Putamen (tissue), 1 donor: ENCODE measurements at places on chromosomes 3 and 15.

DNA sequence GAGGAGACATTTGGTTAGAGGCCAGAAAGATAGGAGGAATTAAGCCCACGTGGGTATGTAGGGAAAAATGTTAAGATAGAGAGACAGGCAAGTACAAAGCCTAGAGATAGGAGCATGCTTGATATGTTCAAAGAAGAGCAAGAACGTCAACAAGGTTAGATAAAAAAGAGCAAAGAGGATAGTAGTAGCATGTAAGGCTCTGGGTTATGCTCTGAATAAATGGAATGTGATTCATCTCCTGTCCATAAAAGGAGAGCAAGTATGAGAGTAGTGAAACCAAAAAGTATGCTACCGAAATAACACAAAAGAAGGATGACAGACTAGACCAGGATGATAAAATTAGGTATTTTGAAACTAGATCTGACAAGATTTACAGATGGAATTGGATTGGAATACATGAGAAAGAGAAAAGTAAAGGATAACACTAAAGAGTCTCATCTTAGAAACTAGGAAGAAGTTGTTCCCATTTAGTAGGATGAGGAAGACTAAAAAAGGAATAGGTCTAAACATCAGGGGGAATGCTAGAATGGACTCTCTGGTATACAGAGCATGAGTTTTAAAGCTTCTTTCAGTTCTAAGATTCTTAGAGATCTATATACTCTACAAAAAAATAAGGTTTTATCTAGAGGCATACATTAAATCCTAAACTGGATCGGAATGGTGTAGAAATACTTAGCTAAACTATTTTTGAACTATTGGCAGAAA is 59.1 kb downstream of the TRPM7 start:
- DNase-seq: peak; percentile 6

GRCh38 chr15:83044156-83044555 is 22.9 kb downstream of the BTBD1 start:
- DNase-seq: no peak

DNA sequence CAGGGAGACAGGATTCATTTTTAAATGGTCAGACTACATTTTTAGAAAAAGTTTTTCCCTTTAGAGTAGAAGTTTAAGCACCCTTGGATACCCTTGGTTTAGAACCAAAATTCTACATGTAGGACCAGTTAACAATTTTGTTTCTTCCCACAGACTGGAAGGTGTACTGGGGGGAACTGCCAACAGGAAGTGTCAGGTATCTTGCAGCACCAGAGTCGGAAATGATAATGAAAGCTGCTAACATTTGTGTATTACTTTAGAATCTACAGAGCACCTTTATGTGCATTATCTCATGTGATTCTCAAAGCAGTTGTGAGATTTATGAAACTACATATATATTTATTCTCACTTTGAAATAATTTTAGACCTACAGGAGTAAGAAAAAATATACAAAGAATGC is 21.5 kb downstream of the SPRED1 start:
- DNase-seq: no peak

DNA sequence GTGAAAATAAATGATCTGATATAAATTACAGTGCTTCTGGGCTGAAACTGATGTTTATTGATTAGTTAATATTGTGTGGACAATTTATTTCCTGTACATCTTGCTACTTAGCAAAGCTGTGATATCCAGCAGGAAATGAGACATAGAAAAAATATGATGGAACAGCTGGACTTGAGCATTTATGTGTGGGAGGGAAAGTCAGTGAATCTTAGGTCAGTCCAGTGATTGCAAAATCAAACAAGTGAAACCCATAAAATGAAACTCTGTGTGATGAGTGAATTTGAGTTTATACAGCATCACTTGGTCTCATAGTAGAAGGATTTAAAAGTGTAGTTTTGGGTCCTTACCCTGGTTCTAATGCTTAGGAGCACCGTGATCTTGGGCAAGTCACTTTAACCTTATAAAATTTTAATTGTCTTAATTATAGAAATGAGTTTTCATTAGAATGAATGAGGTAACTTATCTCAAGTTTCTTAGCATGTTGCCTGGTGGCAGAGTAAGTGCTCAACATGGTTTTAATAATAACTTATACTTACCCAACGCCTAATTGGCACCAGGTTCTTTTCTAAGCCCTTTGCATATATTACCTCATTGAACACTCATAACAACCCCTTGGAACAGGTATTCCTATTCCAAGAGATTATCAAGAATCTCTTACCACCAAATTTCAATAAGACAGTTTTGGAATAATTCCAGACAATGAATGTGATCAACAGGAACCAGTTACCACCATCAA is 194.6 kb downstream of the ADAMTSL3 start:
- no peak for DNase-seq

- peak; percentile 25 for DNase-seq
These were observed 117.1 kb upstream of the GOLIM4 start for GRCh38 chr3:168212664-168213285.

GRCh38 chr3:17771177-17772017 is 29.0 kb upstream of the TBC1D5 start:
- no peak for DNase-seq

DNA sequence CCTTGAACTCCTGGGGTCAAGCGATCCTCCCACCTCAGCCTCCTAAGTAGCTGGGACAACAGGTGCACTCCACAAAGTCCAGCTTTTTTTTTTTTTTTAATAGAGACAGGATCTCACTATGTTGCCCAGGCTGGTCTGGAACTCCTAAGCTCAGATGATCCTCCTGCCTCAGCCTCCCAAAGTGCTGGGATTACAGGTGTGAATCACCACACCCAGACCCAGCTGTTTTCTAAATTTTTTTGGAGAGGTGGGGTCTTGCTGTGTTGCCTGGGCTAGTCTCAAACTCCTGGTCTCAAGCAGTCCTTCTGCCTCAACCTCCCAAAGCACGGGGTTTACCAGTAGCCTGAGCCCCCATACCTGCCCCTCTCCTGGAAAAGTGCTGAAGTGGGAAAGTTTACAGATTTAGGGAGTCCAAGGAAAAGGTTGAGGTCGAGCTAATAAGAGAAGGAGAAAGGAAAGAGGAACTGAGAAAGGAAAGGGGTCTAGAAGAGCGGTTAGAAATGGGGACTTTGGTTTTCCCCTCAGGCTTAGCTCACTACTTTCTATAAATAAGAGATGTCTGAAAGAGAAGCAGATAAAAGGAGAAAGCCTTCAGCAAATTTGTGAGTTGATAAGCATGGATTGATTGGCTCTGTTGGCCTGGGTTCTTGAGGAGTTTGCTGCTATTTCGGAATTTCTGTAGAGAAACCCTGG is 23.6 kb downstream of the UBE2E1 start:
- DNase-seq: no peak
